ENCODE measurements at places on chromosomes 12 and 14.

- no peak for DNase-seq
Measured at GRCh38 chr12:3319723-3320492, 171.1 kb upstream of the PRMT8 start.

DNA sequence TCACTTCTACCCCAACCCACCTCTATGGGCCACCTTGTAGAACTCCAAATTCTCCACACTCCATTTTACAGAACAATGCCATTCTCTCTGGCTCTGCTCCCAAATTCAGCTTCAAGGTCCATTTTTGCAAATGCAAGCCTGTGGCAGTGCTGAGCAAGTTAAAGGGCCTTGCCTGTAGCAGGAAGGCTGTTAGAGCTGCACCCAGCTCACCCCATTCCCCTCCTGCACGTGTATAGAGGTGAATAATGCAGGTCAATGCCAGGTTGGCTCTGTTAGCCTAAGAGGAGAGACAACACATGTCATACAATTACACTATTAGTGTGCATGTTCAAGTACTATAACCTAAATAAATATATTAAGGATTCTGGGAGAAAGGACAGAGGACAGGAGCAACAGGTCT lies 120.4 kb downstream of the TBX5 start:
- DNase-seq, result no peak

GRCh38 chr12:54689034-54689372 lies 40.8 kb upstream of the DCD start:
- DNase-seq, result no peak

DNA sequence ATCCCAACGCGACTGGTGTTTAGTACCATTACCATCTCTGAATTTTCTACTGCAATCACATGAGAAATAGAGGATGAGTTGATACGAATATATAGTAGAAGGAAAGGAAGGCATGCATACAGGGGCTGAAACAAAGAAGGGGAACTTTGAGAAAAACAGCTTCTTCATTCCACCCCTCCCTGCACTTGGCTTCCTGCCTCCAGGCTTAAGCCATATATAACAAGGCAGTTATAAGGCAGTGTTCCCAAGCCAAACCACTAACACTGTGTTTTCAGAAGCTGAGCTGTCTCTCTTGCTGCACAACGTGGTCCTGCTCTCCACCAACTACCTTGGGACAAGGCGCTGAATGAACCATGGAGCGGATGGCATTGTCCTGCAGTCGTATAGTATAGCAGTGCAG lies 11.0 kb downstream of the LETMD1 start:
- no peak for DNase-seq

- no peak for DNase-seq
Measured at GRCh38 chr12:84136862-84137367, 775.7 kb downstream of the SLC6A15 start.

GRCh38 chr12:11085419-11085818 lies 6.7 kb downstream of the TAS2R43 start:
- no peak for DNase-seq

DNA sequence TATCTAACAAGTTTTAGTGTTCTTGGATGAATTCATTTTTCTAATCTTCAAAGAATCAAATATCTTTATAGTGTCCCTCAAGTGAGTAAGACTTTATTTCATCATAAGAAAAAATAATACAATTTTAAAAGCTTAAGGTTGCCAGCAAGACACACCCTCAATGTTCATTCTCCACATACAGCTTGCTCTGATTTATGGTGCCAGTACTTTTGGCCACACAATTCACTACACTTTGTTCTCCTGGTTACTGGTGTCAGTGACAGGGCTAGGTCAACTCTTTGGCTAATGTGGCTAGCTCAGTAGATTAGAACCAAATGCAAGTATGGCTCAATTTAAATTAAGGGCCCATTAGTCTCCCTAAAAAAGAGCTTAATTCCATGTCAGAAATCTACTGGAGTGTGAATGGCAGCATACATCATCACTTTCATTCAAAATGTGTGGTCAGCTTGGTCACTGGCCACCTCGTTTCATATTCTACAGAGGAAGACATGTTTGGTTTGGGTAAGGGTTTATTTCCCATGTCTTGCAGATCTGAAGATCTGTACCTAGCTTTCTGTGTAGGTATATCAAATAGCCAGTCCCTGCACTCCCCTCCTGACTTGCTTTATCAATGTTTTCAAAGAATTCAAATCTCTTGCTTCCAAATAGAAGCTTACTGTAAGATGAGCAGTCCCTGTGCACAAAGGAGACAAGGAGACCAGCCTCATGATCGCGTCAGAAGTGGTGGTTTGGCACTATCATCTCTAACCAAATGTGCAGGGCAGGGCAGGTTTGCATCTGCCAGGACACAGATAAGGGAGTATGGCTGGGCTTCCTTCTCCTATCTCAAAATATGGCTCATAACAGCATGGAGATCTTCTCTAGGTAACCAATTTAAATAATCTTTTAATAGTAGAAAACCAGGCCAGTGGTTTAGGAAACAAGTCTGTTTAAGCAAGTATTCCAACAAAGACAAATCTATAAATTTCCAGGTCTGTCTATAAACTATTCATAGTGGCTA lies 31.3 kb downstream of the HECTD4 start:
- DNase-seq, result no peak

DNA sequence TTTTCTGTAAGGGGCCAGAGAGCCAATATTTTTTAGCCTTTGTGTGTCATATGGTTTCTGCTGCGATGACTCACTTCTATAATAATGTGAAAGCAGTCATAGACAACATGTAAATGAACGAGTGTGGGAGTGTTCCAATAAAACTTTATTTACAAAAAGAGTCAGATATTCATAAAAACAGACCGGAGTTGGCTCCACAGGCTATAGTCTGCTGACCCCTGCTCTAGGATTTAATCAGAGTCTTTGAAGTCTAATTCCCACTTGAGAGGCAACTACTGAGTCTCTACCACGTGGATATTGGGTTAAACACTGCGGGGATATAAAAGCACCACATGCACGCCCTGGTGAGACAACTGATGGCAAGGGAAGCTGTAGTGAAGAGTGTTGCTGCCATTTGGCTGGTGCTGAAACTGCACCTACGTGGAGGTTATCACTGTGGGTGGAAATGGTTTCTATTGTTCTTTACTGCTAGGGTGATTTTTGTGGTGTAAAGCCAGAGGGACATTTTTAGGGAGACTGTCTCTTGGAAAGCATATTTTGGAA lies 3.6 kb upstream of the NINJ2 start:
- DNase-seq, result no peak

- no peak for DNase-seq
Measured at GRCh38 chr12:77161944-77162343, 96.6 kb upstream of the E2F7 start.

GRCh38 chr14:51398898-51399297 lies 158.9 kb downstream of the TMX1 start:
- no peak for DNase-seq

DNA sequence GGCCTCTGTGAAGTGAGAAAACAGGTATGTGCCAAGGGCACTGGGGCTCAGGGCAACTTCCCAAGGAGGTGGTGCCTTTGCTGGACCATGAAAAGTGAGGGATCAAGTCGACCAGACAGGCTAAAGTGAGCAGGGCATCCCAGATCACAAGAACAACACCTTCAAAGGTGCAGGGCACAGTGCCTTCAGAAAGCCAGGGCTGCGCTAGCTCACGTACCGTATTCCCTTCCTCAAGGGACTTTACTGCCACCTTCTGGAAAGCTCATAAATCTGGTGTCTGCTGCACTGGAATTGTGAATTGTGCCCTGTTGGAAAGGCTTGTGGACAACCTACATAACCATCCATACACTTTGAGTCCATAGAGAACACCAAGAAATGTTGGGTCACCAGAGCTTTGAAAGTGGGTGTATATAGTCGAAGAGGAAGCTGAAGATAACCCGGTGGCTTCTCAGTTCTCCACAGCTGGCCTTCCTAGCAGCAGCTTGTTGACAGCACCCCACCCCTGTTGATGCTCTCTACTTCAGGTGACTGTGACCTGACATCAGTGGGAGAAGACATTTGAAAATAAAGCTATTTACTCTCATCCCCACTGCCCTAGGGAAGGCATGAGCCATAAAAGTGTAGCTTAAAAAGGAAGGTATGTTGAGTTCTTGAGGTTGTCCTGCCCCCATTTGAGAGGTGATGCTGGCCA lies 24.5 kb downstream of the FIGNL2 start:
- no peak for DNase-seq

GRCh38 chr12:976644-977043 lies 14.4 kb upstream of the ERC1 start:
- DNase-seq, result no peak

Data from stimulated activated CD4-positive, alpha-beta T cell treated with anti-CD3 and anti-CD28 coated beads, Interleukin-12 subunit alpha, Interleukin-12 subunit beta, amount 100 ng/mL, for 4 hours (primary cell).